ENCODE measurements at places on chromosomes 1 and 21. TPM values are rescaled to one million over a fixed set of nuclear protein-coding genes. Genes with fewer than 3 reads are reported as not detected.

DNA sequence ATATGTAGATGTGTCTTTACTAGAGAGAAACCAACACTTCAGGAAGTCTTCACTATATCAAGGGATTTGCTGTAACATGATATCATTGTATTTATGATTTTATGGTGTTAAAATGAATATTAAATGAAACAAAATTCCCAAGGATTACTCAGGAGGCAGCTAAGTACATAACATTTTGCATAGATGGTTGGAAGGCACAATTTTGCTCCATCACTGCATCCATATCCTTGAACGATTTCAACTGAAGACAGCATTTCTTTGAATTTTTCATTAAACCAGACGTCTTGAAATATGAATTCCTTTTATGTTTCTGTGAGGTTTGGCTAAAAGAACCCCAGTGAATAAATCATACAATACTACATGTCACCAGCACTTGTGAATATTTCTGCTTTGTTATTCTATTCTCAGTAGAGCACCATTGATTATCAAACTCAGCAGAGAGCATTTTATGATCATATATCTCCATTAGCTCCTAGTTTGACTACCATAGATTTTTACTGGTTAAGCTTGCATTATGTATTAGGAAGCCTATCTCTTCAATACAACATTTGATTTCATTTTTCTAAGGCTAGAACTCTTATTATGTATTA is 37.3 kb downstream of the SPATA17 start:
- no peak for DNase-seq

DNA sequence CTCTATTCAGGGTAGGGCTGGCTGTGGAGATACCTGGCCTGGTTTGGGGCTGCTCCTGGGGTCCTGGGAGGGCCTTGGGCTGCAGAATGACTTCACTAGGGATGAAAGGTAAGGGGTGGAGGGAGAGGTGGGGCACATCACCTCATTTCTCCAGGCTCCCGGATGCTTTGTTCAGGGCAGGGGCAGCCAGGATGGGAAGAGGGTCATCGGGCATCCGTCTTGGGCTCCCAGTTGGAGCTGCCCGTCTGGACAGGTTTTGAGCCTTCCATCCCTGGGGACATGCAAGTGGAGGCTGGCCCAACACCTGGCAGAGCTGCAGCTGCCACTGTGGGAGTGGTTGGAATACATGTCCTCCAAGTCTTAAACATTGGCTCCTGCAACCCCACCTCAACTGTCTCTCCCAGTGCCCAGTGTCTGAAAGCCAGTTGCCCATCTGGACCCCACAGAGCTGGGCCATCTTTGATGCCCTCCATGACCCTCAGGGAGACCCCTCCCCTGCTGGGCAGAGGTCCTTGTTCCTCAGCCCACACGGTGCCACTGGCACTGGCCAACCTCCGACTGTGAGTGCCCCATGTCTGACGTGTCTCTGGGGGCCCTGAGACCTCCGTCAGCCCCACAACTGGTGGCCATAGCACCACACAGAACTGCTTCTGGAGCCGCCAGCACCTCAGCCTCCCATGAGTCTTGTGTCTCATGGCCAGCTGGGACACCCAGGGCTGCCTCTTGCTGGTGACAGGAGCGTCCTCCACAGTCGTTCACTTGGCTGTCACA is 52.8 kb downstream of the TRIM11 start:
- no peak for DNase-seq

GRCh38 chr1:148389027-148389339 is 94.1 kb downstream of the PPIAL4G start:
- DNase-seq, result no peak

DNA sequence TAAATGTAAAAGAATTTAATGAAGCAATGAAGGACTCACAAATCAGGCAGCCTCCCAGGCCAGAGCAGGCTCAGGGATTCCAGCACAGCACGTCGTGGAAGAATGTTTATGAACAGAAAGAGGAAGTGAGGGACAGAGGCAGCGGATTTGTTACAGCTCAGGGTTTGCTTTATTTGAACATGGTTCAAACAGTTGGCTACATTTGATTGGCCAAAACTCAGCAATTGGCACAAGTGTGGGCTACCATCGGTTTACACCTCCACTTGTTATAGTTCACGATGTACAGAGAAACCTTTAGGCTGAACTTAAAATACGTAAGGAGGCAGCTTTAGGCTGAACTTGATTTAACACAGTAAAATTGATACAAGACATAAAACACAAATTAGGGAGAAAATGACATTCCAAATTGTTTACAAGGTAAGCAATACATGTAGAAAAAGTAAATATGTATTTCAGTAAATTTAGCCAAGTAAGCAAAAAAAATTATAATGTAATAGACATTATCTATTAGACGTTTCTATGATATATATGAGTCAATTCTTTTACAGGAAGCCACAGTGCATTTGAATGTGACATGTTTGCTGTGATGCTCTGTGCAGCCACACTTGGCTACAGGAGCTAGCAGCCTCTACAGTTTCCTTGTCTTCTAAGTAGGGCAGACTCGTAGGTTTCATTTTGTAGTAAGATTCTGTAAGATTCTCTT is 126.5 kb downstream of the ADSS2 start:
- no peak for DNase-seq

DNA sequence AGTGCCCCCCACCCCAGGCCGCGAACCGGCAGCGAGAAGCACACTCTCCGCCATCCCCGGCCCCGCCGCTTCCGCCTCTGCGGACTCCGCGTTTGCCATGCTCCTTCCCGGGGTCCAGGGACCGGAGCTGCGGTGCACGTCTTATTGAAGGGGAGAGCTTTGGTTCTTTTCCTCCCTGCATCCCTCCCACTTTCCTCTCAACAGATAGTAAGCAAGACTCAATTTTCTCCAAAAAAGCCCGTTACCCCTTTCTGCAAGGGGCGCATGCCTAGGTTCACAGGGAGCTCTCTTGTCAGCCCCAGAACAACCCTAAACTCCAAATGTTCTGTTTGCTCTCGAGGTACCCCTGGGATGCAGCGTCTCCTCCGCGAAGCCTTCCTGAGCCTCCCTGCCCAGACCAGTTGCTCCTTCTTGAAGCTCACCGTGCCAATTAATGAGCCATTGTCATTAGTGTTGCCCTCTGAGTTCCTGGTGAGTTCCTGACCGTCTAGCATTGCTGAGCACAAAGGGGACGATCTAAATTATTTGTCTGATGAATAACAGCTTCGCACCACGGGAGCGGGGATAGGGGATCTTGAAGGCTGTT is 8.1 kb downstream of the FOXD3 start:
- no peak for DNase-seq

GRCh38 chr1:154714638-154715037 is 106.7 kb upstream of the ADAR start:
- DNase-seq, result no peak

GRCh38 chr1:9652379-9653209 is 1.1 kb downstream of the PIK3CD start:
- peak; percentile 41 for DNase-seq

DNA sequence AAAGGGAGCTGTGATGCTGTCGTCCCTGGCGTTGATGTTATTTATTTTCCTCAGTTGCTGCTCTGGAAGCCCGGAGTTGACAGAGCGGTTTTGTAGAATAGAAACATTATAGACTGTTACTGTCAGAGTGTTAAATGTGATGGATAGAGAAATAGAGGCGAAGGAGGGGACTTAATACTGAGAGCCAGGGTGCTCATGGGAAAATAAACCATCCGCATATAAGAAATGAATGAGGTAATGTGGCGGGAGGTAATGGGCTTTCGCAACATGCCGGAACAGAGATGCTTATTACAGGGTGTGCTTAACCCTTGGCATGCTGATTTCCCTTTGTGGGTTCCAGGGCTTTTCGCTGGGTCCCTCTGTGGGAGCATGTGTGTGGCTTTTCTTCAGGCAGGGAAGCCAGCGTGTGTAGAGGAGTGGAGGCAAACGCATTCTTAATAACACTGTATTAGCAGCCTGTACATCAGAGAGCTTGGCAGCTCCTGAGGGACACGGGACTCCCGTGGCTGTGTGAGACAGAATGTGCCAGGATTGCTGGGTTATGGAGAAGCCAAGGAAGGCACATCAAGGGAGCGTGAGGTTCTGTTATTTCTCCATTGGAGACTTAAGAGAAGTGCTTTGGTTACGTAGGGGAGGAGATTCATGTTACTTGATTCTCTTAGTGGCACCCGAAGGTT is 141.0 kb downstream of the PBX1 start:
- DNase-seq, result no peak

- no peak for DNase-seq
Measured at GRCh38 chr1:49104575-49104974, 327.9 kb upstream of the BEND5 start.

- DNase-seq, result no peak
Measured at GRCh38 chr1:203088441-203088840, 2.6 kb upstream of the MYOG start.

DNA sequence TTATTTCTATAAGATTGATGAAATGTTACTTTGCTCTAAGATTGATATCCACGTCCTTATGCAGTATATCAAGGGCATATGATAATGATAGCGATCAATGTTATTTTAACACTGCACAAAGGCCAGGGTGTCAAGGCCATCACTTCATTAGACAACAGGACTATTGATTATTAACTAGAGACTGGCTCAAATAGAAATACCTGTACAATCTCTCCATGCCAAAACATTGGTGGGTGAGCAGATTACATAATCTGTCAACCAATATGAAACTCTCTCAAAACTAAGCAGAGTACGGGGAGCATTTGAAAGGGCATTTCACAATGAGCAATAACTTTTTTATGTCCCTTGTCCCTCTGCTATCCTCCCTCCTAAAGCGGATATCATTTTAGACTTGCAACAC is 566.5 kb upstream of the PKN2 start:
- no peak for DNase-seq

DNA sequence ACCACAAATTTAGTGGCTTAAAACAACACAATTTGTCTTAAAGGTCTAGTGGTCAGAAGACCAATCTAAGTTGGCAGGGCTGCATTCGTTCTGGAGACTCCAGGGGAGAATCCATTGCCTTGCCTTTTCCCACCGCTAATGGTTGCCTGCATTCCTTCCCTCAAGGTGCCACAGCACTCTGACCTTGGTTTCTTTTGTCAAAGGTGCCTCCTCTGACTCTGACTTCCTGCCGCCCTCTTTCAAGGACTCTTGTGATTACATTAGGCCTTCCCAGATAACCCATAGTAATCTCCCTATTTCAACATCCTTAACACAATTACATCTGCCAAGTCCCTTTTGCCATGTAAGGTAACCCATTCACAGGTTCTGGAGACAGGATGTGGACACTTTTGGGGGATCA is 145.3 kb downstream of the S1PR1 start:
- no peak for DNase-seq

GRCh38 chr1:213148905-213149304 is 97.9 kb downstream of the RPS6KC1 start:
- no peak for DNase-seq

DNA sequence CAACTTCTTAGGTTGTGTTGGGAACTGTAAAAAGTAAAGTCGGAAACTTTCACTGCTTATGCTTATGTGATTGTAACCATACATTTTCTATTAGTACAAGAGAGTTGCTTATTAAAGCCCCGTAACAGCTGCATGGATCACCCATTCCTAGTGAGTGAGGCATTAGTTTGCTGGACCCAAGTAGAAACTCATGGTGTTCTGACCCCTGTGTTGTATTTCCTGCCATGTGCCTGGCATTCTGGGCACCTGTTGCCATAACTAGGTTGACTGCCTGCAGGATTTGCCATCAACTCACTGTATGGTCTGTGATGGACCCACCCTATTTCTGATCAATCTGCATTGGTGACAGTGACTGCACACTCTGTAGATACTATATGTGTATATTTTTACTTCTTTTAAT is 173.0 kb downstream of the PGBD5 start:
- DNase-seq, result no peak

Gene INSRR
- total RNA-seq, result 0.05 TPM

Gene PGBD5
- total RNA-seq, result 19.6 TPM

Gene C4BPA
- not detected for total RNA-seq

Gene C1QTNF12
- total RNA-seq, result 1.5 TPM

Gene SCYL3
- total RNA-seq, result 5.5 TPM

Gene PEAR1
- 10.4 TPM for total RNA-seq

Gene FAM177B
- total RNA-seq, result not detected
